ENCODE measurements at places on chromosomes 12 and 14. TPM values are rescaled to one million over a fixed set of nuclear protein-coding genes. Genes with fewer than 3 reads are reported as not detected.

GRCh38 chr12:15152456-15152855 is 68.8 kb downstream of the RERG start:
- DNase-seq: no peak

- DNase-seq: no peak
These were observed 47.8 kb upstream of the MYF6 start for GRCh38 chr12:80659512-80660063.

DNA sequence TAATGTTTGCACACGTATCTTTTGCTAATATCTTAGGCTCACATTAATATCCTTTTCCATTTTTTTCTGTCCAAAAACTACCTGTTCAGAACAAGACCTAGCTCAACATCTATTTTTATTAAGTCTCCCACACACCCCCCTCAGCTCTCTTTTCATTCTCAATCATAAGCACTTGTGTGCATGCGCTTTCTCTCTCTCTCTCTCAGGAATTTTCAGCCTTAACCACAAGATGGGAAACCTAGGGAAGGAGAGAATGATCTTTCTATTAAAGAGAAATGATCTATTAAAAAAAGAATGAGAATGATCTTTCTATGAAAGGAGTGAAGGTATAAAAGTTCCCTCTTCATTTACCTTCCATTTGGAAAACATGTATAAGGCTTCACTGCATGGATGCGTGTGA is 39.7 kb upstream of the AP4S1 start:
- no peak for DNase-seq

- no peak for DNase-seq
These were observed 172.1 kb downstream of the ACSS3 start for GRCh38 chr12:81249976-81250375.

DNA sequence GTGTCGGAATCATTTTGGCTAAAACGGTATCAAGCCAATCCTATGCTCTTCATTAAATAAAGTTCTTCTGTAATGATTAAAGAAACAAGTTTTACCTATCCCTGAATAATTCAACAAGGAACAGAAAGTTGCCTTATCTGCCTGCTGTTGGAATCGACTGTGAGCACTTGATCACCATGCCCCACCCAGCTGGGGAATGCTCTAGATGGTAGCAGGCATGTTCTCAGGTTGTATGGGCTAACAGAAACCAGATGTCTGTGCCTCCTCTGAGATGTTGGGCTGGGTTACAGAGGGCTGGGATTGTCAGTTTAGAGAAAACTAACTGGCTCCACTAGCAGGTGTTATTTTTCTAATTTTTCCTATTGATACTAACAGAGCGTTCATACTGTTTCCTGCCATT is 28.9 kb downstream of the RTRAF start:
- no peak for DNase-seq

- no peak for DNase-seq
These were observed 54.6 kb upstream of the OAS1 start for GRCh38 chr12:112852127-112852526.

- no peak for DNase-seq
These were observed 466.9 kb upstream of the RGS6 start for GRCh38 chr14:71465316-71465715.

DNA sequence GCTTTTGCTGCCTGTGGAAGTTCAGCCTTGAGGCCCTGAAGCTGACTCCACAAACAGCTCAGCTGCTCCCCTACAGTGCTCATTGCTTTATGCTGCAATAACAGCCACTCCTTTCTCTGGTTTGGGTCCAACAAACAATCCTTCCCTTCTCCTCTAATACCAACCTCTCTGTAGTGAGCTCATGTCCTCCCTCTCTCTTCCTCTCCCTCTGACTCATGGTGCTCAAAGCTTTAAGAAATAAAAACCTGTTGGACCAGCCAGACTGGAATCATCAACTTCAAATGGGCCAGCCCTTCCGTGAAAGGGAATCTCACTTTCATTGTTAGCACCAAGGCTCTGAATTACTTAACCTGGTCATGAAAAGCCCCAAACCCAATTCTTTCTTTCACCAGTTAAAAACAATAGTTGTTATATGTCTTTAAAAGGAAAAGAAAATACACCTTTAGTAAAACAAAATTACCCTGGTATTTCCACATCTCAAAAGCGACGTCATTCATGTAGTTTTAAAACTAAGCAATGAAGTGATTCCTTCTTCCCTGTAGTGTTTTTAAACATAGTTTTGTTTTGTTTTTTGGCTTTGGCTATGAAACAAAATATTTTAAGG is 126.4 kb downstream of the DUSP6 start:
- DNase-seq: peak; percentile 23

- DNase-seq: no peak
These were observed 345.0 kb downstream of the LRIG3 start for GRCh38 chr12:58575256-58575655.

DNA sequence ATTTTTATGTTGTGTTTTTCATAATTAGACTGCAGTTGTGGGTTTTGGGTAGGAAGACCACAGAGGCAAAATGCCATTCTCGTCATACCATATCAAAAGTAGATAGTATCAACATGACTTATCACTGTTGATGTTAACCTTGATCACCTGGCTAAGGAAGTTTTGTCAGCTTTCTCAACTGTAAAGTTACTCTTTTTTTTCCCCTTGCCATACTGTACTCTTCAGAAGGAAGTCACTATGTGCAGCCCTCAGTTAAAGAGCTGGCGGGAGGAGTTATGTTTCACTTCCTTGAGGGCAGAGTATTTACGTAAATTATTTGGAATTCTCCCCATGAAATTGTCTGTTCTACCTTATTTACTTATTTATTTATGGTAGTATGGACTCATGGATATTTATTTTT is 78.7 kb downstream of the PRORP start:
- DNase-seq: no peak

GRCh38 chr12:108806346-108806745 is 51.0 kb downstream of the SSH1 start:
- no peak for DNase-seq

DNA sequence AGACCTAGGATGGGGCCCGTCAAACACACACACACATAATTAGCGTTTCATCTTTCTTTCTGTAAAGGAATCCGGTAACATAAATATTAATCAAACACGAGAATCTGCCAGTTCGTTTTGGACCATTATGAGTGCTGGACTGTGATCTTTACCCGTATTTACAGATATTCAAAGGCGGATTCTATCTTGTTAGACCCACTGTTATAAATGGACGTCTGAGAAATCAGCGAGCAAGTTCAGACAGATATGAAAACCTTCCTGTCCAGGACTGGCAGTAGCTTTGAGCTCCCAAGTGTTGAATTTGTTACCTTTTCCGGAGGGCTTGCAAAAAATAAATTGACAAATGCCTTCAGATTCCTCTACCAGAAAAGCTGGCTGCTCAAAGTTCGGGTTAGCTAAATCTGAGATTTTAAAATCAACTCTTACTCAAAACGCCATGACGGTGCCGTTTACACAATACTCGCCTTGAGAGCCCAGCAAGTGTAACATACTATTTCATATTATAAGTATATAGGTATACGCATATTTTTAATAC is 27.6 kb downstream of the BCL11B start:
- DNase-seq: no peak

GRCh38 chr12:123126294-123127181 is 24.4 kb downstream of the PITPNM2 start:
- DNase-seq: peak; percentile 71

DNA sequence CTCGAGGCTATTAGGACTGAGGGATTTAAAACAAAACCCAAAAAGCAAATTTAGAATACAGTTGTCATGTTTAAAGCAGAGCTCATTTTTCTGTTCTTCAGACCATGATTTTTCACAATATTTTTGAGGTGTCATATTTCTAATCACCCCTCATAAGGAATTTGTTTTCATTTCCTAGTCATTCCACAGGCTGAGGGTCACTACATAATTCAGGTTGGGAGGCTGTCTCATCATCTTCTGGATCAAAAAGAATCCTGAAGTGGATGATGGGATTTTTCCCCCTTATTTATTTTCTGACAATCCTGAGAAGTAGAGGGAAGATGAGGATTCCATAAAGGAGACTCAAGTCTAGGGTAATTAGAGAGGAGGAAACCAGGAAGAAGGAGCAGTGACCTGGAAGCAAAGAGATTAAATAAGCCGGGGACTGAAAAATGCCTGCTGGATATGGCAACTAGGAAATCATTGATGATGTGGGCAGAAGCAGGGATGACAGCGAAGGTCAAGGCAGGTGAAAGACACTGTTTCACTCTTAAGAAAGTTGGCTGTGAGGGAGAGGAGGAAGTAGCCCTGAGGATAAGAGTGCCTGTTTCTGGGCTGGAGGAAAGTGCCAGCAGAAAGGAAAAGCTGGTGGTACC is 9.0 kb upstream of the PCNX1 start:
- DNase-seq: no peak

DNA sequence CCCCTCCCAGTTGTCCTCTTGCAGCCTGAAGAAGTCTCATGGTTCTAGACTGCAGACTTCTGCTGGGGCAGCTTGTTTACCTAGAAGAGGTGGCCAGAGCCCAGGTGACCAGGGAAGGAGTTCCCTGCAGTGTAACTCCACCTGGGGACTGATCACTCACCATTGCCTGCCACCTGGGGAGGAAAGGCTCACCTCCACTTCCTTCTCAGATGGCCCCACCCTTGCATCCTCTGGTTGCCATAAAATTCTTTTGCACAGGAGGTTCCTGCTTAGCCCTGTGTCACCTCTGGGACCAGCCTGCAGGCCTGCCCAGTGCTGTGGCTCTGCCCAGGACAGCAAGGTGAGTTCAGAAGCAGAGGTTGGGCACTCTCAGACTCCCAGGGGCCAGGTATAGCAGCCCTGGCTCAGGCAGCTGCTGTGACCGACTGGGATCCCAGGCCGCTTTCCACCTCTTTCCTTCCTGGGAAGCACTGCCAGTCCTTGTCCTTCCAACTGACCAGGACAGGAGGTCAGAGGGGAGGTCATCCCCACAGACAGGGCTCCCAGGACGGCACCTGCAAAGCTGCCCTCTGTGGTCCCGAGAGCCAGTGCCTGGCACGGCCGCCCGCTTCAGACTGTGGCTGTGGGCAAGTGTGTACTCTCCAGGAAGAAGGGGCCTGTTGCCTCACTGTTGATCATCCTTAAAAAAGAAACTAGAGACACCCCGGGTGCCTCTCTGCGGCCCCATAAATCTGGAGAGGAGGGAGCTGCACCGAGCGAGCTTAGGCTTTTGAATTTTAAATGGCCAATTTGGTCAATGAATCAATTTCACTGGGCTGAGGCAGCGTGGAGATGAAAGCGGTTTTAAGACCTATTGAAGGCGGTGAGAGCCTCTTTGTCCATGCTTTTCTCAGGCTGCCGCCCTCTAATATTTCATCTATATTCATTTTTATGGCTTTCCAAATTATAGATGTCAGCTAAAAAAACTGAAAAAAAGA is 79.5 kb upstream of the C14orf180 start:
- DNase-seq: no peak

GRCh38 chr14:96156804-96157760 is 47.6 kb upstream of the BDKRB2 start:
- DNase-seq: no peak

- no peak for DNase-seq
These were observed 22.3 kb upstream of the ELK3 start for GRCh38 chr12:96171905-96172304.

GRCh38 chr12:81136519-81136918 is 58.6 kb downstream of the ACSS3 start:
- DNase-seq: no peak

- no peak for DNase-seq
These were observed 1.4 kb upstream of the PTPRQ start for GRCh38 chr12:80442426-80443222.

ACYP1 gene
- total RNA-seq: 7.4 TPM

ANKS1B gene
- 3.1 TPM for total RNA-seq

KRT78 gene
- not detected for total RNA-seq

GNB3 gene
- 5.8 TPM for total RNA-seq

TEX22 gene
- total RNA-seq: 1.6 TPM

TGFB3 gene
- total RNA-seq: 35.1 TPM

GPRC5D gene
- total RNA-seq: not detected

GUCY2C gene
- not detected for total RNA-seq

KCNA5 gene
- 70.3 TPM for total RNA-seq

Measured in left cardiac atrium (tissue), 4 donors.